ENCODE measurements at places on chromosomes 5 and 9. TPM values are rescaled to one million over a fixed set of nuclear protein-coding genes. Genes with fewer than 3 reads are reported as not detected.

The CDKN2B gene
- 74.0 TPM for total RNA-seq

The IFNW1 gene
- not detected for total RNA-seq

The IL5 gene
- not detected for total RNA-seq

The JAK2 gene
- total RNA-seq, result 9.5 TPM

The FCHO2 gene
- 8.0 TPM for total RNA-seq

The CBY3 gene
- not detected for total RNA-seq

The NUTM2F gene
- not detected for total RNA-seq
